Osteoblast (primary cell): ENCODE measurements at places on chromosomes 4 and X. TPM values are rescaled to one million over a fixed set of nuclear protein-coding genes. Genes with fewer than 3 reads are reported as not detected.

DNA sequence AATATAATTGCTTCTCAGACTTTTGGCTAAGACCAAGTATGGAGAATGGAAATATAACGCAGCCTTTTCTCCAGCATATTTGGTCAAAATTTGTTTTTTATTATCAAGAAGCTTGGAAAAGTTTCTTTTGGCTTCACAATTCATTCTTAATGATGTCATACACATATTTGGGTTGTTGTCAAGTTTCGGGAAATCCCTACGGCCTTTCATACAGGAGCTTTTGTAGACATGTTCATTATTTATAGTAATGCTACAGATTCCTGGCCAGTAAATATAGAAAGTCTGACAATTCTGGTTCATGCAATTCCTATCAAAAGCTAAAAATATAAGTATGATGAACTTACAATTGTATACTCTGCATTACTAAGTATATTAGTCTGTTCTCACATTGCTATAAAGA, 112.9 kb downstream of the IRF2 start:
- H3K36me3 ChIP-seq, result no peaks in the 10 kb centered on the region
- no peak overlapping the region for H3K4me3 ChIP-seq
- no peaks in the 10 kb centered on the region for H3K27me3 ChIP-seq
- peak; percentile 82 for DNase-seq

- H3K4me3 ChIP-seq, result no peak overlapping the region
- H3K36me3 ChIP-seq, result no peaks in the 10 kb centered on the region
- peak; percentile 91 for DNase-seq
- H3K27ac ChIP-seq, result peak overlapping the region; percentile 13
Observed at GRCh38 chr4:86011117-86011516, 348.7 kb downstream of the MAPK10 start.

DNA sequence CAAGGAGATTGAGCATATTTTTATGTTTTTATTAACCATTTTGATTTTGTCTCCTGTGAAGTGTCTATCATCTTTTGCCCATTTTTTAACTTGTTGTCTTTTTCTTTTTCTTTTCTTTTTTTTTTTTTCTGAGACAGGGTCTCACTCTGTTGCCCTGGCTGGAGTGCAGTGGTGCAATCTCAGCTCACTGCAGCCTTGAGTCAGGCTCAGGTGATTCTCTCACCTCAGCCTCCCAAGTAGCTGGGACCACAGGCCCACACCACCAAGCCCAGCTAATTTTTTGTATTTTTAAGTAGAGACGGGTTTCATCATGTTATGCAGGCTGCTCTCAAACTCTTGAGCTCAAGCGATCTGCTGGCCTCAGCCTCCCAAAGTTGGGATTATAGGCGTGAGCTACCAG, 4.6 kb upstream of the ADD1 start:
- H3K4me1 ChIP-seq, result peaks cover 27% of the 10 kb centered on the region
- H3K4me3 ChIP-seq, result no peak overlapping the region
- H3K27ac ChIP-seq, result no peak overlapping the region
- DNase-seq, result no peak
- no peaks in the 10 kb centered on the region for H3K27me3 ChIP-seq

CENPI gene
- total RNA-seq, result 4.3 and 4.4 TPM in 2 replicates

GRCh38 chr4:77047037-77047436, 28.8 kb downstream of the CCNI start:
- H3K27me3 ChIP-seq, result no peaks in the 10 kb centered on the region
- no peak overlapping the region for H3K4me3 ChIP-seq
- H3K36me3 ChIP-seq, result peaks cover 45% of the 10 kb centered on the region
- H3K4me1 ChIP-seq, result peaks cover 15% of the 10 kb centered on the region
- no peak overlapping the region for H3K27ac ChIP-seq

GRCh38 chrX:23559975-23560374, 107.3 kb upstream of the PRDX4 start:
- no peak for DNase-seq
- H3K4me1 ChIP-seq, result no peaks in the 10 kb centered on the region
- H3K4me3 ChIP-seq, result no peak overlapping the region

GRCh38 chr4:157934151-157934550, 238.7 kb downstream of the GASK1B start:
- H3K27ac ChIP-seq, result no peak overlapping the region
- no peaks in the 10 kb centered on the region for H3K4me1 ChIP-seq
- H3K27me3 ChIP-seq, result no peaks in the 10 kb centered on the region
- no peaks in the 10 kb centered on the region for H3K36me3 ChIP-seq
- no peak for DNase-seq
- H3K4me3 ChIP-seq, result no peak overlapping the region

FHIP1A gene
- 4.4 and 4.7 TPM in 2 replicates for total RNA-seq

DNA sequence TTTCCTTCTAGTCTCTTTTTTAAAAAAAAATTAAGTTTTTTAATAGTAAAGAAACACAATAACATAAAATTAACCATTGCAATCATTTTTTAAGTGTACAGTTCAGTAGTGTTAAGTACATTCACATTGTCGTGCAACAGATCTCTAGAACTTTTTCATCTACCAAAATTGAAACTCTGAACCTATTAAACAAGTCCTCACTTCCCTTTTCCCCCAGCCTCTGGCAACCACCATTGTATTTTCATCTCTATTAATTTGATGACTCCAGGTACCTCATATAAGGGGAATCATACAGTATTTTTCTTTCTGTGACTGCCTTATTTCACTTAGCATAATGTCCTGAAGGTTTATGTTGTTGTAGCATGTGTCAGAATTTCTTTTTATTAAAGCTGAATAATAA, 31.8 kb downstream of the MSL3 start:
- H3K27ac ChIP-seq, result no peak overlapping the region
- H3K4me3 ChIP-seq, result no peak overlapping the region
- no peaks in the 10 kb centered on the region for H3K4me1 ChIP-seq
- H3K36me3 ChIP-seq, result no peaks in the 10 kb centered on the region
- DNase-seq, result no peak
- H3K27me3 ChIP-seq, result no peaks in the 10 kb centered on the region

IL2RG gene
- total RNA-seq, result not detected in 2 replicates

DNA sequence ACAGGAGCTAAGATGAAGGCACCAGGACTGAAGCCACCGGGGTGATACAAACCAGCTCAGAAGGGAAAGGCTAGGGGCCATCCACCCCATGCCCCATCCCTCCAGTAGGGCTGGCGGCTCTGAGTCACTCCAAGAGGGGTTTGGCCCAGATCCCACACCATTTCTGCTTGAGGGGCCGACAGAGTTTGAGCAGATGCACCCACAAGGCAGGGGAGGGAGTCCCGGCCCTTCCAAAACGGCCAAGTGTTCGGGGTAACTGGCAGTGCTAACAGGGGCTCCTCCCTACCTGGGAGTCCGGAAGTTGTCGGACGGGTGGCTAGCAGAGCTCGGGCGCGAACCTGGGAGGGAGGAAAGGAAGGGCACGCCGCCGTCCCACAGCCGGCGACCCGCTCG, 412 bp downstream of the SLC10A3 start:
- H3K4me1 ChIP-seq, result peaks cover 10% of the 10 kb centered on the region
- H3K27me3 ChIP-seq, result no peaks in the 10 kb centered on the region
- H3K27ac ChIP-seq, result peak overlapping the region; percentile 61
- H3K4me3 ChIP-seq, result peak overlapping the region; percentile 73
- DNase-seq, result peak; percentile 94

DNA sequence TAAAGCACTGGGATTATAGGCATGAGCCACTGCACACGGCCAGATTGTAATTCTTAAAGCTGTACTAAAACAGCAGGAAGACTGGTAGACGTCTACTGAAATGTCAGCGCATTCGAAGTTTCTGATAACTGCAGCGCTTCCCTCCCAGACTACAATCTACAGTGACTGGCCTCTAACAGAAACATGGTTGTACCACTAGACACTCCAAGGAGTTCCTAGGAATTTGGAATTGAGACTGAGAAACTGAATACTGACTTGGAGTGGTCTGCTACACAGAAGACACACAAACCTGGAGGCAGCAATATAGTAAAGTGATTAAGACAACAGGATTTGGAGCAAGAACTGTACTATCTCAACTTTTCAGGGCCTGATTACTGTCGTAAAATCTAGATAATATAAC, 937 bp downstream of the HELQ start:
- H3K27me3 ChIP-seq, result no peaks in the 10 kb centered on the region
- peak overlapping the region; percentile 99 for H3K27ac ChIP-seq
- H3K4me3 ChIP-seq, result peak overlapping the region; percentile 78
- peaks cover 25% of the 10 kb centered on the region for H3K36me3 ChIP-seq
- no peak for DNase-seq
- peaks cover 14% of the 10 kb centered on the region for H3K4me1 ChIP-seq

FAT1 gene
- 474 and 522 TPM in 2 replicates for total RNA-seq

DNA sequence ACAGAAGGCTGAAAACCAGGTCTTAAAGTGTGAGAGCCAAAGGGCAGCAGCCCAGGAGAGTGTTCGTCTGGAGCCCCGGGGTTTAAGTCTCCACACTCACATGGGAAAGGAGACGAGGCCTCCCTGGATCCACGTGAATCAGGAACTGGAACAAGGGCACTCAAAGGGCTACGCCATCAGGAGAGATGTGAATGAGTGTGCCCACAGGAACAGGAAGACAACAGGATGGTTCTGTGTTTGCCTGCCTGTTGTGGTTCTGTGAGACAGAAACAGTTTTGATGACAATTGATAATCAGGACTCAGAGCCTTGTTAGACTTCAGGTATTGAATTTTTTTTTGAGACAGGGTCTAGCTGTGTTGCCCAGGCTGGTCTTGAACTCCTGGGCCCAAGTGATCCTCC, 4.9 kb upstream of the CTBP1 start:
- no peak overlapping the region for H3K27ac ChIP-seq
- H3K4me3 ChIP-seq, result no peak overlapping the region
- H3K4me1 ChIP-seq, result peaks cover 5% of the 10 kb centered on the region

HSD17B11 gene
- total RNA-seq, result 46.9 and 49.6 TPM in 2 replicates

CFI gene
- total RNA-seq, result 27.9 and 53.9 TPM in 2 replicates

ZNF630 gene
- total RNA-seq, result 0.72 and 2.1 TPM in 2 replicates

- H3K4me1 ChIP-seq, result no peaks in the 10 kb centered on the region
- no peak overlapping the region for H3K4me3 ChIP-seq
- H3K27ac ChIP-seq, result no peak overlapping the region
- DNase-seq, result no peak
- H3K36me3 ChIP-seq, result no peaks in the 10 kb centered on the region
Observed at GRCh38 chr4:62288808-62289541, 1088.8 kb downstream of the ADGRL3 start.

DNA sequence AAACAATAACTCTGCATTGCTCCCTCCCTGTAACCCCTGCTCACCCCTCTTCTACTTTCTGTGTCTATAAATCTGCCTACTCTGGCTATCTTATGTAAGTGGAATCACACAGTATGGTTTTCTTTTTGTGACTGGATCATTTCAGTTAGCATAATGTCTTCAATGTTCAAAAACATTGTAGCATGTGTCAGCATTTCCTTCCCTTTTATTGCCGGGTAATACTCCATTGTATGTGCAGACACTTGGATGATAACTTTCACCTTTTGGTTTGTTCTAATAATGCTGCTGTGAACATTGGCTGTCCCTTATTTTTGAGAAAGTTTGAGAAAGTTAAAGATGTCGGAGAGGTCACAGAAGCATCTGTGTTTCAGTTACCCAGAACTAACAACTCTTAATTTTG, 60.6 kb upstream of the TLR2 start:
- H3K4me3 ChIP-seq, result no peak overlapping the region
- H3K27me3 ChIP-seq, result no peaks in the 10 kb centered on the region
- no peak overlapping the region for H3K27ac ChIP-seq
- peaks cover 30% of the 10 kb centered on the region for H3K36me3 ChIP-seq
- DNase-seq, result no peak

GRCh38 chrX:39476604-39477021, 621.1 kb downstream of the BCOR start:
- no peak for DNase-seq
- no peak overlapping the region for H3K27ac ChIP-seq
- peaks cover 23% of the 10 kb centered on the region for H3K27me3 ChIP-seq

DNA sequence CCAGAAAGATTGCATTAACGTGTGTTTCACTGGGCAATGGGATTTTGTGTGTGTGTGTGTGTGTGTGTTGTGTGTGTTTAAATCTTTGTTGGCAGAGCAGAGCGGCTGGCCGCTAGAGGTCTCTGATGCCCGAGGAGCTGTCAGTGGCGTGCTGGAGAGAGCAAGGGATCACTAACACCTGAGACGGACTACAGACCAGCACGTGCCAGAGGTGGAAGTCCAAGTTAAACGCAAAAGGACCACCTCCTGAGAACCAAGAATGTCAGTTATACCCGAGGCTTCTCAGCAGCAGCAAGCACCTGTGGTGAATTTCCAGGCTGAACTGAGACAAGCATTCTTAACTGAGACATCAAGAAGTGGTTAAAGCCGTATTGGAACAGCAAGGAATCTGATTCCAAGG, 9.0 kb upstream of the SLC25A14 start:
- H3K27me3 ChIP-seq, result peaks cover 6% of the 10 kb centered on the region
- no peak overlapping the region for H3K27ac ChIP-seq
- no peak overlapping the region for H3K4me3 ChIP-seq
- H3K4me1 ChIP-seq, result no peaks in the 10 kb centered on the region
